ENCODE measurements at places on chromosomes 5 and 9.

DNA sequence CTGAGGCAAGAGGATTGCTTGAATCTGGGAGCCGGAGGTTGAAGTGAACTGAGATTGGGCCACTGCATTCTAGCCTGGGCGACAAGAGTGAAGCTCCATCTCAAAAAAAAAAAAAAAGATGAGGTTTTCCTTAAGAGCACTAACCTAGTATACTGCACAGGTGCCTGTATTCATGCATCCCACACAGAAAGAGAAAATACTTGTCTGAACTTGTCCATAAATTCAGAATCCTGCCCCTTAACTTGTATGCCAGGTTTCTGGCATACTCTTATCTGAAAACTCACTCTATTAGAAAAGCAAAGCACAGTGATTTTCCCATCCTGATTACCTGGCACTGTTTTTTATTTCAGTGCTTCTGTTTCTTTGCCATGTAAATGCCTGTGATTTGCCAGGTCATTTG lies 125.3 kb upstream of the CDKN2B start:
- DNase-seq, result no peak

DNA sequence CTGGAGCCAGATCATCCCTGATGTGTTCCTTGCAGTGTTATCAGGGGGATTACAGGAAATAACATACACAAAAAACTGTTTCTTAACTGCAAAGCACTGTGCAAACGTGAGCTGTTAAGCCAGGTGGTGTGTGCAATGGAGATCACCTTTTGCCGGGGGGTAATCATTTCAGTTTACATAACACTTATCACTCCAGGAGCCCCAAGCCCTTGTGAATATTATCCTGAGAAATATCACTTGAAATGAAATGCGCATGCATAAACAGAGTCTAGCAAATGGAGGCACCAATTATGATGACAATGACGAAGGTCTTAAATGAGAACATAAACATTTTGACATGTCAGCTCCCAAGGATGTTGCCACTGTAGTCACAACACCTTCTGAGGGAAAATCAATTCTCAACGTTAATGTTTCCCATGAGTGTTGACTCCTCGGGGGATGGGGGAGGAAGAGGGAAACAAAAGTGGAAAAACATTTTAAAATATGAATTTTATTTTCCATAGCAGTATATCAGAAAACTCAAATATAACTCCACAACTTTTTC lies 54.5 kb upstream of the RAD23B start:
- no peak for DNase-seq

- DNase-seq, result no peak
Measured at GRCh38 chr9:69086769-69087168, 51.2 kb downstream of the FXN start.

GRCh38 chr9:33223696-33224095 lies 16.3 kb upstream of the SPINK4 start:
- DNase-seq, result no peak

GRCh38 chr5:128487041-128487440 lies 51.0 kb downstream of the FBN2 start:
- DNase-seq, result no peak

DNA sequence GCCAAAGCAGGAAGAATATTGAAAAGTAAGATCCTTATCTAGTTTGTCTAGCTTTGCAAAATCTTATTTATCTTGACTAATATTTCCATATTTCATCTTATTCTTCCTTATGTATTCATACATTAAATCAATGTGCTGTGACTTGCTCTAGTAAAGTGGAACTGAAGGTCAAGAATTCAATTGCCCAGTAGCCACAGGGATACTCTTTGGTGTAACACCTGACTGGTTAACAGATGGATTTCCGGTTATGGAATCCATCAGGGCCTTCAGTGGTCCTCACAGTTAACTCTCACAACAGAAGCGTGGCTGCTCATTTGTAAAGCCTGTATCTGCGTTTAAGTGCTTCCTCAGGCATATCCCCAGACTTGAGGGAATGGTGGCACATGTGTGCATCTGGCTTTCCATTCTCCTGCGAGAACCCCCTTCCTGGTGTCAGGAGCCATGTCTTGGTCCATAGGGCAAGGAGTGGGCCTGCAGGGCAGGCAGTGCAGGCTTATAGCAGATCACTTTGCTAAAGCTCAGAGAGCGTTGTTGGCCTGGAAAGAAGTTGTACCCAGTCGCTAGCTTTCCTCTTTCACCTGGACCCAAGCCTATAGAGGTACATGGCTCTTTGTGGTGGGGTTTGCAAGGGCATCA lies 99.2 kb downstream of the HSPA4 start:
- no peak for DNase-seq

- DNase-seq, result no peak
Measured at GRCh38 chr5:146490089-146490843, 25.7 kb downstream of the GPR151 start.

DNA sequence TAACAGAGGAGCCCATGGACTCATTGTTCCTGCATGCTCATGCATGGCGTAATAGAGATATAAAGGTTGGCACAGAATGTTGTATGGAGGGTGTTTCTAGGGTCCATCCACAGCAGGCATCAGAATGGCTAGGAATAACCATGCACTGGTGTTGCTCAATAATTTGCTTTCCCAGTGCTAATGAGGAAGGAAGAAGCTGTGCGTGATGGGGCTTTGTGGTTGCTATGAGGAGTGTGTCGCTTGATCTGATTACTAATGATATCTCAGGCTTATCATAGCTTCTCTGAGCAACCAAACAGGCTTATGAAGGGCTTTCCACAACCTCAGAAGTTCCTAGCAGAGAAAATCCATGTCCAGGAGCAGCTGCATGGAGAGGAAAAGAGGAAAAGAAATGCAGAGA lies 151.3 kb upstream of the TRPC7 start:
- DNase-seq, result no peak

- DNase-seq, result no peak
Measured at GRCh38 chr9:119852390-119852789, 483.2 kb upstream of the BRINP1 start.

DNA sequence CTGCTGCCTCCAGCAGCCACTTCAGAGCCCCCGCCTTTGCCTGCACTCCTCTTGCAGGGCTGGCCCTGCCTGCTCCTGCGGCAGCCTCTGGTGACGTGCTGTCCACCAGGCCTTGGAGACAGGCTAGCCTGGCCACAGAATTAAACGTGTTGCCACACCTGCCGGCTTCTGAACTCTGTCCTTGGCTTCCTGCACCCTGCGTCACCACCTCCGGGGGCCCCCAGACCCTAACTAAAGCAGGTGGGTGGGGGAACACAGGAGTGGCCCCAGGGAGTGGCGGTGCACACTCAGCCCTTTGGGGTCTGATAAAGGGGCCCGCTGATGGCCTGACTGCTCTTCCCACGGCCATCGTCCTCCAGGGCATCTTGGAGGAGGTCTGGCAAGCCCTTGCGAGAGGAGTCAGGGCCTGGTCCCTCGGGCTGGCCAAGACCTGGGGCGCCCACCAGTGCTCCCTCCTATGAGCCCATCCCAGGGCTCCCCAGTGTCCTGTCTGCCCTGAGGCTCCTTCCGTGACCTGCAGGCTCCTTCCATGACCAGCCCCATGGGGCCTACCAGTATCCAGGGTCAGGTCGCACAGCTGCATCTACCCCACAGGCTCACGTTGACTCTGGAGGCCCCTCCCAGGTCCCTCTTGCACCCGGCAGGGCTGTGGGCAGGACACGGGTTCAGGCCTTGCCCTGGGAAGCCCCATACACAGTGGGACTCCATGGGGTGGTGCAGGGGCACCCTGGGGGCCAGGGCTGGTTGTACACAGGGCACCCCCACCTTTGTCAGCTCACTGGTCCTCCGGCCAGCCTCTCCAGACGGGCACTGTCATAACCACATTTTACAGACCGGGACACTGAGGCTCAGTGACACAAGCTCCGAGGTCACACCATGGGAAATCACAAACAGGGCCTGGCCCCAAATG lies 1.0 kb upstream of the MAMDC4 start:
- DNase-seq, result no peak

DNA sequence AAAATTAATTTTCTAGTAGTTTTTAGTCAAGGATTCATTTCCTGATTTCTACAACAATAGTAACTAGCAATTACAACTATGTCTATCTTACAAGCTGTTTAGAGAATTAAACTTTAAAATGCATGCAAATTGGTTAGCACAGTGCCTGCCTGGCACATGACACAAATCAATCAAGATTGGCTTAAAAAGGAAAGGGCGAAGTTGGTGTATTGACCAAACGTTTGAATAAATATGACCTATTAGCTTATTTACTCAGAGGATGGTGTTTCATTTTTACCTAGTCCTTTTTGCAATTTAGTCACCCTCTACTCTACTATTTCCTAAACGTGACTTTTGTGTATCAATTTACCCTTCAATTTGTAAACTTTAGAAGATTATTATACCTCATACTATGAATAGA lies 83.5 kb downstream of the GDA start:
- no peak for DNase-seq

DNA sequence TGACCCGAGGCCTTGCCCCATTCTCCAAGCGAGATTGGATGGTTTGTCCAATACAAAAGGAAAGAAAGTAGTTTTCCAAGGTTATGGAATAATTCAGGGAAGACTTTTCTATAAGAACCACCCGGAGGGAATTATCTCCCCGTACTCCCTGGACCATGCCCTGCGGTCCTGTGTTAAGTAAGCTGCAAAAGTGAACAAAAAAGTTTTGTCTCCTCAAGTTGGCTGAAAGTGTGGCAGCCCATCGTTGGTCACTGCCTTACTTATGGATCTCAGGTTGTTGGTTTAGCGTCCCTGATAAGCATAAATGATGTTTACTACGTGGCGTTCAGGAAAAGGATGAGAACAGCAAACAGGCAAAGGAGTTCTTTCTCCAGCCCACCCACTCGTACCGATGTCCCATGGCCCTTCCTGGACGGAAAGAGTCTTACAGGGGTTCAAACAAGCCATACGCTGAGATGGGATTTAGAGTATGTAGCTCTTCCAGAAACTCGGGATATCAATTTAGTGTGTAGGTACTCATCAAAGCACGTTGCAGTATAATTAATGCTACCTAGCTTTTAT lies 413 bp upstream of the AUH start:
- no peak for DNase-seq

DNA sequence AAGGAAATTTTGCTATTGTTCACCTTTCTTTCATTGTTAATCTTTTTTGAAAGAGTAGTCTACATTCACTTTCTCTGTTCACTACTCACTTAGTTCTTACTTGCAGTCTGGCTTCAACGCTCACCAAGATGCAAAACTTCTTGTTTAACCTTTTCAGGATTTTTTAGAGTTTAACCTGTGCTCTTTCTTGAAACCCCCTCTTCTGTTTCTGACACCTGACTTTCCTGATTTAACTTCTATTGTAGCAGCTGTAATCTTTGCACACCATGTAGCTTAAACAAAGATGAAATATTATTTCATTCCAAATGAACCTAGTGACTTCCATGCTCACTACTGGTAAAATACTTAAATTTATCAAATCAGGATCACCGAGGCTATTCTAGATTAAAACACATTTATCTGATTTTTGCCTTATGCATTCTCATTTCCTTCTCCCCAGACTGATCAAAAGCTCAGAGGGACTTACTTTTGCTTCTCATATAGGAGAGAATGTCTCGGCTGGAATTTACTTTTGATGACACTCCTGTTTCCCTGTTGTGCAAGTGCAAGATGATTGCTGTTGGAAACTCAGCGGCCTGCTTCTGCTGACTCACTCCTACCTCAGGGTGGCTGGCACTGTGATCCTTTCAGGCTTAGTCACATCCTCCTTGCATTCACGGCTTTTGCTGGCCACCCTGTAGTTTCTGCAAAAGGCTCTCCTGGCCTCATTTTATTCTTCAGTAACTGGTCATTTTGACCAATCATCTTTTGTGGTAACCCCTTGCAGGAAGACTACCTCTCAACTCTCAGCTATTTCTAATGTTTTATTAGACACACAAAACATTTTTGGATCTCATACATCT lies 109.3 kb upstream of the IFNE start:
- peak; percentile 25 for DNase-seq

GRCh38 chr5:12292610-12293204 lies 388.5 kb upstream of the CTNND2 start:
- no peak for DNase-seq

GRCh38 chr9:133686642-133687575 lies 50.7 kb downstream of the DBH start:
- no peak for DNase-seq

GRCh38 chr5:164358531-164359259 lies 853.3 kb downstream of the MAT2B start:
- DNase-seq, result no peak

GRCh38 chr9:98902516-98902915 lies 41.2 kb upstream of the COL15A1 start:
- DNase-seq, result no peak

DNA sequence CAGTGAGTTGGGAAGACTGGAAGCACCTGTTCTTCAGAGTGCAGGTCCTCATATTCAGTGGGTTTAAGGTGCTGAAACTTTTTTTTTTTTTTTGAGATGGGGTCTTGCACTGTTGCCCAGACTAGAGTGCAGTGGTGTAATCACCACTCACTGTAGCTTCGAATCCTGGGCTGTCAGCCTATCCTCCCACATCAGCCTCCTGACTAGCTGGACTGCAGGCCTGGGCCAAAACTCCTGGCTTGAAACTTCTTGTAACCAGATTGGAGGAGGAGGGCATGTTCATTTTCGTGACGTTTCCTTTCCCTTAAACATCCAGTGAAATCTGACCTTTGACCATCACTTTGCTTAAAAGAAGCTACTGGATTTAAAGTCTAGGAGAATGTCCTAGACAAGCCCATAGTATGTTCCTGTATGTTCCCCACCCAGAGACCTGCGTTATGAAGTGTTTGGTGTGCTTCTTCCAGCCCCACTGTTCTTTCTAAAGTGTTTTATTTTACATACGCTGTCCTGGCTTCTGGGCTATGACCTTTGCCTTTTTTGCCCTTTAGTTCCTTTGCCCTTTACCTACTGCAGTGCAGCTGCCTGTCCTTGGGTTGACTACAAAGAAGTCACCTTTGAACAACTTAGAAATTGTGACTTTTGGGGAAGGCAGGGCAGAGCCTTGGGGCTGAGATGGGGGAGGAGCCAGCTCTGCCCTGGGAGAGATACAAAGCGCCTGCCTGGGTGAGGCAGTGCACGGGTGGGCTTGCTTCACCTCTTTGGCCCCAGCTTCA lies 18.4 kb downstream of the TENT4A start:
- no peak for DNase-seq

GRCh38 chr5:7047511-7048261 lies 334.5 kb downstream of the TENT4A start:
- no peak for DNase-seq

GRCh38 chr5:17046320-17046719 lies 110.2 kb upstream of the MYO10 start:
- no peak for DNase-seq
